ENCODE measurements at places on chromosomes 12 and 14.

DNA sequence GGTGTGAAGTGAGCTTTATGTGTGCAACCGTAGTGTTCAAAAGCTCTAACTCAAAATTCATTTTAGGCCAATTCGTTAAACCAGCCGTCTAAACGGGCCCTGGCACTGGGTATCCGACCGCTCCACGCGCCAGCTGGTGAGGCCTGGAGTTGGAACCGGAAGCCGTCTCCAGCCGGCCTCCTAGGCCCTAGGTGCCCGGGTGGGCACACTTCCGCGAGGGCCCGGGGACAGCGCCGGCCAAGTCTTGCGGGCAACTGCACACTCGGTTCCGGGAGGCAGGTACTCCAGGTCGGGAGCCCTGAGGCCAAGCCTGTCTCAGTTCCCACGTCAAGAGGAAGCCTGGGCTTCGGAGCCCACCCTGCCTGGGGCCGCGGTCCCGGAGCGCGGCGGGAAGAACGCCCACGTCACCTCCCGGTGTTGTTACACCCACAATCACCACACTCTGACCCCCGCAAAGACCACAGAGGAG, 16.2 kb downstream of the OTX2 start:
- DNase-seq: no peak

DNA sequence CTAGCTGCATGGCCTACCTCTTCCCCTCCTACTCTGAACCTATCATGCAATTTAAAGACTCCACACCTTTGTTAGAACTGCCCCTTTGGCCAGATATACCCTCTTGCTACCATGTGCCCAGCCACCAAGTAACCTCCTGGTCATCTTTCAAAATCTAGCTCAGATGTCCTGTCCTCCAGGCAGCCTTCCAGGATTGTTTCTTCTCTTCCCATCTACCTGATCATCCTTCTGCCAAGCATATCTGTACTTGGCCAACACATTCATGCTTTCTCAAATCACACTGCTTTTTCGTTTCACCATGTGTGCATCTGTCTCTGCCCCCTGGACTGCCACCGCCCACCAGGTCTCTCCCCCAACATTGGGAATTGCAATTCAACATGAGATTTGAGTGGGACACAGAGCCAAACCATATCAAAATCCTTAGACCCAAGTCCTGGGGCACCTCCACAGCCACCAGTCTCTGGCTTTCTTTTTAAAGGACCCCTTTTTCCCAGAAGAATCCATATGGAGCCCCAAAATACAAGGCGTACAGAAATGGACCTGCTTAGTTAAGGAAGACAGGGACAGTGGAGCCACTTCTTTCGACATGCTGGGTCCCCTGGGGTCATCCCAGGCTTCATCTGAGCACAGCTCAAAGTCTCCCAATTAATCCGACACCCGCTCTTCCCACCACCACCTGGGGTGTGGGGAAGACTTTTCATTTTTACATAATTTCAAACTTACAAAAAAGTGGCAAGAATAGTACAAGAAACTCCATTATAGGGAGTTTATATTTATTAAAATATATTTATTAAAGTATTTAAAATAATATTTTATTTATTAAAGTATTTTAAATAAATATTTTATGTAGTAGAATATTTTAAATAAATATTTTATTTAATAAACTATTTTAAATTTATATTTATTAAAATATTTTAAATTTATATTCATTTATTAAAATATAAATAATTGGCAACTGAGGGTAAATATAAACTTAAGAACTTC, 7.9 kb upstream of the CMKLR1 start:
- DNase-seq: no peak

DNA sequence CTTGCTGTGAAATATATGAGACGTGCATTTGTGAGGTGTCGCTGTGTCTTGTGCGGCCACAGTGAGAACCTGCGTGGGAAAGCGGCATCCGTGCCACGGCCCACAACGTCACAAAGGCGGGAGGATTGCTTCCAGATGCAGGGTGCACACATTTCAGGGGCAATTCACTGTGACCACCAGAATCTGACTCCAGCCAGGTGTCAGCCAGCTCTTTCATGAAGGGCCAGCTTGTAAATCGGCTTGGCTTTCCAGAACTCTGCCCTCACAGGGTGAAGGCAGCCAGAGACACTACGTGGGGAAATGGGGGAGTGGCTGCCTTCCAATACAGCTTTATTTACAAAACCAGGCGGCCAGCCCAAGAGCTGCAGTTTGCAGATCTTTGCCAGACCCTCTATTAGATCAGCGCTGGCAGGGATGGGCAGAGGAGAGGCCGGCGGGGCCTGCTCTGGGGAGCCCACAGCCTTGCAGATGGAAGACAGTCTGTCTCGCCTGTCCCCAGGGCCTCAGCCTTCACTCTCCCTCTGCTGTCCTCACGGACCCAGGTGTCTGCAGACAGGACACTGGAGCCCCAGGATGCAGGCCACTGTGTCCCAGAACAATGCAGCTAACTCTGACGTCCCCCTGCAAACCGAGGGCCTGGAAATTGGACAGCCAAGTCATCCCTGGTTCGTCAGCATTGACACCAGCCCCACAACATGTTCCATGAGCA, 53.5 kb downstream of the ADGRD1 start:
- no peak for DNase-seq

- peak; percentile 71 for DNase-seq
Measured at GRCh38 chr12:110403976-110404682, 621 bp upstream of the ANAPC7 start.

GRCh38 chr14:58129208-58129607, 22.8 kb downstream of the ARMH4 start:
- DNase-seq: no peak

DNA sequence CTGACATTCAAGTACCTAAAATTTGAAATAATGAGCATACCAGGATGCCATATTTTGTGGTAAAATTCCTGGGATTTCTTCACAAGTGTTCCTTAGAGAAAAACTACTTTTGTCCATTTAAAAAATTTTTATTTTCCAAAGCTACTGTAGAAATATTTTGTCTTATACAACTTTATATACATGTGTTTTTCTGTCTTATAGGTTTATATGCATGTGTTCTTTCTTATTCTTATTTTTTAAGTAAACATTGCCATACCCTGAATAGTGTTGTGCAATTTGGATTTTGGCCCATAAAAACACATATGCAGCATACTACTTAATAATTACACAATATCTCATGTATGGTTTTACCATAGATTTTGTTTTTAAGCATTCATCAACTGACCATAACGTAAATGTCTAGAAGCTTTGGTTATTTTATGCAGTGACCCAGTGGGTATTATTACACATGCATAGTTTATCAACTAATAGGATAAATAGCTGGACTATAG, 1107.4 kb upstream of the SEL1L start:
- no peak for DNase-seq

DNA sequence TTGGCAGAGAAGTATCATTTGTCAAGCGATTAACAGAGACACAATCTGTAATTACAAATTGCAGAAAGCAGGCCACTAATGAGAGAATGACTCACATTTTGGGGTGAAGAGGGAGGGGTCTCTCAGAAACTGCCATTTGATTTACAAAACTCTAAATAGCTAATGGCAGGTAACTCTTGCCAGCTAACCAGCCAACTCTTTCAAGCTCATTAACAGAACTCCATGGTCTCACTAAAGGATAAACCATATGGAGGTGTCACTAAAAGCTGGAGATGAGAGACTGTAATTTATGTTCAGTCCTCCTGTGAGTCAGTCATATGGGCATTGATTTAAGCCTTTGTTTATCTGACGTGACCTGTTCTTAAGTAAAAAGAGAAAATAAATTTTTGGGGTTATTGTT, 336.4 kb downstream of the FOXG1 start:
- no peak for DNase-seq

DNA sequence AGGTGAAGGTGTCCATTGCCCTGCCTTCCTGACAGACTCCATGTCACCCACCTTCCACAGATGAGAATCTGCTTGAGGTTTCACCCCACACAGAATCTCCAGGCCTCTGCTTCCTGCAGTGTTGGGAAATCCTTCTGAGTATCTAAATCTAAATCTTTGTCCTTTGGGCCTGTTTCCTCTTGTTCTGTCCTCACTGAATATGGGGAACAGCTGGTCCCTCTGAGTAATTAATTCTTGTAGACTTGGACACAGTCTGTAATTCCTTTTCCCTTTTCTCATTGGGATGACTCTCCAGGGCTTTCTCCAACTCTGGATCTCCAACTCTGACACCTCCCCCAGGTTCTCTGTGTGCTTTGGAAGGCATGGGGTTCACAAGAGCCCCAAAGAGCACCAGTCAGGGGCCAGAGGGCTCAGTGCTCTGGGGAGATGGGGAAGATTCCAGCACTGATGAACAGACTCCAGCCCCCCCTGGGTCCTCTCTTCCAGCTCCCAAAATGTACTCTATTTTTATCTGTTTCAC, 2.3 kb upstream of the ACVRL1 start:
- DNase-seq: no peak

DNA sequence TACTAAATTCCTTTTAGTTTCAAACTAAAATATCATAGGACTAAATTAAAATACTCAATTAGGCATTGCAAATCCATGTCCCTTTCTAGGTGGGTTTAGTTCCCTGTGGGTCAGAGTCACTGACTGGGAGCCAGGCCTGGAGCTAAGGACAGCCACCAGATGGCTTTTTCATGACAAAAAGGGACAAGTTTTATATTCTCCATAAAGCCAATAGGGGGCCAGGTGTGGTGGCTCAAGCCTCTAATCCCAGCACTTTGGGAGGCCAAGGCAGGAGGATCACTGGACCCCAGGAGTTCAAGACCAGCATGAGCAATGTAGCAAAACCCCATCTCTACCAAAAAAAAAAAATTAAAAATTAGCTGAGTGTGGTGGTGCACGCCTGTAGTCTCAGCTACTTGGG, 35.4 kb upstream of the EIF5 start:
- DNase-seq: no peak

DNA sequence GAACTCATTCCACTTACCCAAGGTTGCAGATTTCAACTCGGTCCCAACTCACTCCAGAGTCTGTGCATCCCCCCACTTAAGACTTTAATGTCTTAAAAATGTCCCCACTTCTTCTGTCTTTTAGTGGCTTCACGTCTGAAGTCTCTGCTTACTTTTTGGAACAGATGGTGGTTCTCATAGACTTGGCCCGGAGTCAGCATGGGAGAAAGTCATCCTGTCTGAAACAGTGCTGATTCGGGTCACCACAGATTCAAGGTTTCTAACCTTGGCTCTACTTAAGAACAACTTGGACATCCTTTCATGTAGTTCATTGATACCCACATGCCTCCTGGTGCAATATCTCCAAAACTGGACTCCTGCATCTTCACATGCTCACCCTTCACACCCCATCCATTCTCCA, 26.0 kb downstream of the CHST11 start:
- no peak for DNase-seq

- no peak for DNase-seq
Measured at GRCh38 chr12:16136219-16136988, 141.1 kb downstream of the SLC15A5 start.

DNA sequence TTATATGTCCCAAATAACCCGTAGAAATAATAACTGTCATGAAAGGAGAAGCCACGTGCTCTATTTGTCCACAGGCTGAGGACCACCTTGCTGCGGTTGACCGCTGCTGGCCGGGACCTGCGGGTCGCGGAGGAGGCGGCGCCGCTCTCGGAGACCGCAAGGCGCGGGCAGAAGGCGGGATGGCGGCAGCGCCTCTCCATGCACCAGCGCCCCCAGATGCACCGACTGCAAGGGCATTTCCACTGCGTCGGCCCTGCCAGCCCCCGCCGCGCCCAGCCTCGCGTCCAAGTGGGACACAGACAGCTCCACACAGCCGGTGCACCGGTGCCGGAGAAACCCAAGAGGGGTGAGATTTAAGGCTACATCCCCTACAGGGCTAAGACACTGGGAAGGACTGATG, 21.0 kb downstream of the RPGRIP1 start:
- DNase-seq: peak; percentile 27
